ENCODE measurements at places on chromosomes 6 and 20.

GRCh38 chr6:43736844-43737243 is 33.2 kb upstream of the VEGFA start:
- no peak for DNase-seq

DNA sequence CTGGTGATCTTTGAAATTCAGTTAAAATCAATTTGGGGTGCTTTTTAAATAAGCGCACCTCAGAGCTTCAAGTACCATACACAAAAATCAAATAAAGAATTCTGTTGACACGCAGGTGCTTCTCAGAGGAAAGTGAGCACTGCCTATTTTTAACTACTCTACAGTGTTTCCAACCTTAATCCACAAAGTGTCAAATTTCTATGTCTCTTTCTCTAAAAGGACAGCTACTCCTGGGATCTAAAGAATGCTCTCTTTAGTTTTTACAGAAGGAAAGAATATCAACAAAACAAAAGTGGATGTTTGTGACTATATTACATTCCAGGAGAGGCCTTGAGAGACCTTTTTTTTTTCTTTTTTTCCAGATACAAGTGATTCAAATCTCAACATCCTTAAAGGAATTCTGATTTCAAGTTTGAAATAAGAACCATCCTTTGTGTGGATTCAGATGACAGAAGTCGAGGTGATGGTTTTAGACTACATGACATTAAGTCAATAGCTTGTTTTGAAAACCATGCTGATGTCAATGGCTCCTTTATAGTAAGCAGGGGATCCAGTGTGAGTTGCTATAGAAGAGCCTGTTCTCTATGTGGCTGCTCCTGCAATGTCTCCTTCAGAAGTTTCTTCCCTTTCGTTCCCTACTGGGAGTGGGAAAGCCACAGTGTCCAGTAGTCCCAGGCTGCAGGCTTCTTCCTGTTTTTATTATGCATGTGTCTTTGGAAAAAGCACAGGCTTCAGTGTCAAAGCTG is 67.2 kb upstream of the DEFB112 start:
- DNase-seq: no peak

DNA sequence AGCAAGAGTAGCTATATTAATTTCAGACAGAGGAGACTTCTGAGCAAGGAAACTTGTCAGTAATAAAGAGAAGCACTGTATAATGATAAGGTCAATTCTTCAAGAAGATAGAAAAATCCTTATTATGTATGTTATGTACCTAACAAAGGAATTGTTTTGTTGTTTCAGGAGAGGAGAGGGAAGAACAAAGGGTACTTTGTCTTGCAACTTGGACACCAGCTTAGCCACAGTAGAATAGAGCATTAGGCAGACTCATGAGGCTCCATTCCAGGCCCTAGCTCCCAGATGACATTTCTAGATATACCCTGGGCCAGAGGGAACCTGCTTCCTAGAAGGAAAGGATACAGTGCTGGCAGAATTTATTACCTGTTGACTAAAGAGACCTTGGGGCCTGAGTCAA is 6.5 kb upstream of the NUS1 start:
- DNase-seq: no peak

GRCh38 chr20:41497186-41497895 is 120.8 kb downstream of the CHD6 start:
- no peak for DNase-seq

GRCh38 chr20:3273371-3273770 is 34.4 kb upstream of the SLC4A11 start:
- no peak for DNase-seq
